Cortex of kidney (tissue), 1 donor: ENCODE measurements at places on chromosomes 2 and 18.

DNA sequence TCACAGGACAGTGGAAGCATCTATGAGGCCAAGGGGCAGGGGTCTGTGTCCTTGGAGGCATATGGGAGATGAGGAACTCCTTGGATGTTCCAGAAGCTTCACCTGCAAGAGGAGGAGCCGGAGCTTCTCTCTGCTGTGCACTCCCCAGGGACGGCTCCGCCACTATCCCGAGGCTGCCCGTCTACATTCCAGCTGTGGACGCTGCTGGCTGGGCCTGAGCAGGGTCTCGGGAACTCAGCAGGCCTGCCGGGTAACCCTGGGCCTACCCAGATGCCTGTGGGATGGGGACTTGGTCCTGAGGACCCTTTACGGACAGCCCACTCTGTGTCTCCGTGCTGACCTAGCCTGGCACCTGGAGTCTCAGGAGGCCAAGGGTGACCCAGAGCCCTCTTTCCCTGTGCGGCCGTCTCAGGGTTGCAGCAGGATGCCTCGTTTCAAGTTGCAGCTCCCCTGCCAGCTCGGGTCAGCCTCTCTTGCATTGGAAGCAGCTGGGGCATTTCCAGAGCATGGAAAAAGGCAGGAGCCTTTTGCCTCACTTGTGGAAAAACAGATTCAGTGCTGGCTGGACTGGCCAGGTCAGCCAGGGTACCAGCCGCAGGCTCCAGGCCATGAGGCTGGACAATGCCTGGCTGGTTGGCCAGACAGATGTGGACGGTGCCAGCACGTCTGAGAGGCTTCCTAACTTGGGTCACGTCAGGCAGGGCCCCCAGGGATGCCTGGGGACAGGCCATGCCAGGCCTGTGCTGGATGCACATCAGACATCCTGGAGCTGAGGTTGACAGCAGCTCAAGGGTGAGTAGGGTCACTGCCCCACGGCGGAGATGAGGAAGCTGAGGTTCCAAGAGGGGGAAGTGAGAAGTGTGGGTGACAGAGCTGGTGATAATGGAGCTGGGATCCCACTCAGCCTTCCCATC lies 41.5 kb downstream of the SCTR start:
- DNase-seq = no peak

DNA sequence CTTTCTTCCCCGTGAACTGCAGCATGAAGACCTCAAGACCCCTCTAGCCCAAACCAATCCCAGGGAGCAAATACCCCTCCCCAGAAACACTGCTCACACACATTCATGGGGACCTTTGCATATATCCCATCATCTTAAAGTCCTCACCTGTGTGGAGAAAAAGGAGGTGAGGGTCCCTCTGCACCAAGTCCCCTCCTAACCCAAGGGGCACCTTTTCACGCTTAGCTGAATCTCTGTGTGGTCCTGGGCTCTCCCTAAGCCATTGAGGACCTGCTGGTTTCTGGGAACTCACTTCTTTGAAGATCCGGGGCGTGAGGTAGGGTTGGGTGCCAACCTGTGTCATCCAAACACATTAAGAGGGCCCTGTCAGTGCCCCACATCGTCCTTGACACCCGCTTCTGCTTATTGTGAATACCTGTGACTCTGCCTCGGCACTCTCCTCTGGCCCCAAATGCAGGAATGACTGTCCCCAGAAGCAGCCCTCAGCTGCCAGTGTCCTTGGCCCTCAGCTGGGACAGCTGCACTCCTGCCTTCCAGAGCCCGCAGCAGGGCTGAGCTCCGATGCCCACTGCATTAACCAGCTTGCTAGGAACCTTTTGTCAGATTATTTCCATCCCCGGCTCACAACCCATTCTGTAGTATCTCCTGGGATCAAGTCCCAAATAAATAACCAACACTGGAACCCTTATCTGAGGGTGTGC lies 41.3 kb upstream of the ITM2C start:
- DNase-seq = no peak

- no peak for DNase-seq
Observed at GRCh38 chr2:216492597-216493333, 5.9 kb upstream of the RPL37A start.

DNA sequence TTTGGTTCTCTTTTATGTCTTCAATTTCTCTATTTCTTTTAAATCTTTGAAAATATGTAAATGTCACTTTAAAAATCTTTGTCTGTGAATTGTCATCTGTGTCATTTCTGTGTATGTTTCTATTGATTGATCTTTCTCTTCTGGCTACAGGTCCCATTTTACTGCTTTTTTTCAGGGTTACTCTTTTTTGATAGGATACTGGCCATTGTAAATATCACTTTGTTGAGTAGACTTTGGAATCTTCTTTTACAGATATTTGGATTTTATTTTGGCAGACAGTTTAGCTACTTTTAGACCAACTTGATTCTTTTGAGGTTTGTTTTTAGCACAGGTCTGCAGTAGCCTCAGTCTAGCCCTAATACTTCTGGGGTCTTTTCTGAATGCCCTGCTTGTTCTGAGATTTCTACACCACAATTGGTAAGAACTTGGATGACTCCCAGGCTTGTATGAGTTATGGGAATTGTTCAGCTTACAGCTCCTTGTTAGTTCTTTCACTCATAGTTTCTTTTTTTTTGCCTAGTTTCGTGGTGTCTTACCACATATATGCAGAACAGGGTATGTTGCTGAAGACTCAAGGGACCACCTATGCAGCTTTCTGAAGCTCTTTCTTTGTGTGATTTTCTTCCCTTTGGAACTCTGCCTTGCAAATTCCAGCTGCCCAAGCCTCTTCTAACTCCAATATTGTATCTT lies 122.2 kb downstream of the QPCT start:
- no peak for DNase-seq

DNA sequence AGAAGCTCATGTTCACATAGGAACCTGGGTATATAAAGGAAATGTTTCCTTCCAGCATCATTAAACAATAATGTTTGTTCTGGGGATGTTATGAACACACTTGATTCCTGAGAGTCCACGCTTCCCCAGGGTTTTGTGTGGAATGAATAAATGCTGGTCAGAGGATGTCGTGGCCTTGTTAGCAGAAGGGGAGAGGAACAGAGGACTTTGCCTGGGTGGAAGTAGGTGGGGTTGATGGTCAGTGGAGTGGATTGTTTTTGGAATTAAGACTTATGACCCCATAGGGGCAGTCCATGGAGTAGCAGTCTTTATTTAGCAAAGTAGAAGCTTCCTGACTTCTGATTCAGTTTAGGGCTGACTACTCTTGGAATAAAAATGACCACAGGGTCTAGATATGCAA lies 139.6 kb downstream of the MYO1B start:
- DNase-seq = no peak

GRCh38 chr18:67154979-67155378 lies 361.5 kb downstream of the DSEL start:
- no peak for DNase-seq

GRCh38 chr18:8835521-8835953 lies 130.2 kb downstream of the MTCL1 start:
- no peak for DNase-seq

GRCh38 chr2:74239346-74239745 lies 40.9 kb downstream of the MTHFD2 start:
- no peak for DNase-seq

GRCh38 chr2:124805060-124805459 lies 780.0 kb downstream of the CNTNAP5 start:
- no peak for DNase-seq

- DNase-seq = no peak
Observed at GRCh38 chr2:138536302-138536701, 34.7 kb downstream of the SPOPL start.
